Kidney glomerular epithelial cell (primary cell): ENCODE measurements at places on chromosomes 11 and 22.

- DNase-seq: no peak
Measured at GRCh38 chr22:50456466-50457234, 18.2 kb downstream of the SBF1 start.

- no peak for DNase-seq
Measured at GRCh38 chr11:109308551-109308950, 113.4 kb upstream of the C11orf87 start.

- DNase-seq: no peak
Measured at GRCh38 chr11:117328375-117329010, 839 bp downstream of the CEP164 start.

- no peak for DNase-seq
Measured at GRCh38 chr11:73403541-73403940, 27.3 kb downstream of the RELT start.

DNA sequence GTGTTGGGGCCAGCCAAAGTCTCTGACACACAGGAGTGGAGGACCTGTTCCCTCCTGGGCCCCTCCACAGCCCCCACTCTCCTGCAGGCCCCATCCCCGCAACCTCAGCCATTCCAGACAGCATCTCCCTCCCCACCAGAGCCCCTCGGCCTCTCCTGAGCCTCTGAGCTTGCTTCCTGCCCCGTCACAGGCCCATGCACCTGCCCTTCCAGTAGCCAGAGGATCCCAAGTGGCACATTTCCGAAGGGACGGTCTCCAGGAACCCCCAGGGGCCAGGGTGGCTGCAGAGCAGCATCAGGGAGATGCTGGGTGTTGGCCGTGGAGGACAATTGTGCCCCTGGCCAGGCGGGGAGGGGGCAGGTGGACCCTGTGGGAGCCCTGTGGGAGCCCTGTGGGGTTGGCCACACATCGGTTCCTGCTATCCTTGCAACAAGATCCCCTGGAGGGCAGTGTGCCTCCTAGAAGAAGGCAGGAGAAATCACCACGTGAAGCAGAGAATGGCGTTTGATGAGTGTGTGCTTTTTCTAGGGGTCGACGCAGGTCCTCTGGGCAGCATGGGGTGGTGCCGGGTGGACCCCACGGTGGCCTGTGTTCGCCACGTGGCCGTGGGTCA is 45.3 kb upstream of the PPARA start:
- no peak for DNase-seq

DNA sequence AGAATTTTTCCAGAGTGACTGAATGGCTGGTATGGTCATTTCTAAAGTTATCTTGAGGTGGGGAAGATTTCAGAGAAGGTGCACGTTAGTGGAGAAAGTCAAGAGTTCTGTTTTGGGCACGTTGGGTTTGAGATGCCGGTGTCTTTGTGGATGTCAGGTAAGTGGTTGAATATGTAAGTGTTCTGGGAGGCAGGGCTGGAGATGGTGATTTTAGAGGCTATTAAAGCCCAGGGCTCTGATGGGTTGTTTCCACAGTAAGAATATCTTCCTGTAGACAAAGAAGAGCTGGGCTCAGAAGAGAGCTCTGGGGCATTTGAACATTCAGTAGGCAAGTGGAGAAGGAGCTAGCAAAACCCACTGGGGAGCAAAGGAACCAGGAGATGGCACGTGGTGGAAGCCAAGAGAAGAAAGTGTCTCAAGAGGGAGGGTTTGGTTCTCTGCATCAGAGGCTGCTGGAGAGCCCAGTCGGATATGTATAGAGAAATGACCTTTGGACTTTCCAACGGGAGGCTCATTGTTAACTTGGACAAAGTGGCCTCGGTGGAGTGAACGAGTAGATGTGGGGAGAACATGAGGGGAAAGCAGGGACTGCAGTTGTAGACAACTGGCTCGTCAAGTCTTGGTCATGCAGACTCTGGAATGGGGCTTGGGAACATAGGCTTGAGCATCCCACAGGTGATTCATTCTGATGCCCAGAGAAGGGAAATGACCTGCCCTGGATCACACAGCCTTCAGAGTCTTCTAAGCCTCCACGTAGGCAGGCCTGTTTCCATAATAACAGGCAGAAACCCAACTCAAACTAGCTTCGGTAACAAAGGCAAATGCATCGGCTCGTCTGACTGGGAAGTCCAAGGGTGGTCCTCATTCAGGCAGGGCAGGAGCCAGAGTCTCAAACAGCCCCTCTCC is 98.4 kb upstream of the PARVA start:
- no peak for DNase-seq

- no peak for DNase-seq
Measured at GRCh38 chr11:134542401-134543165, 130.5 kb upstream of the B3GAT1 start.

GRCh38 chr11:11171854-11172253 is 181.2 kb downstream of the CSNK2A3 start:
- DNase-seq: no peak

- DNase-seq: no peak
Measured at GRCh38 chr11:120089036-120090001, 48.6 kb downstream of the TRIM29 start.

- no peak for DNase-seq
Measured at GRCh38 chr11:122797651-122798050, 40.6 kb upstream of the CRTAM start.

GRCh38 chr11:100855466-100856067 is 168.5 kb downstream of the ARHGAP42 start:
- DNase-seq: peak; percentile 60

DNA sequence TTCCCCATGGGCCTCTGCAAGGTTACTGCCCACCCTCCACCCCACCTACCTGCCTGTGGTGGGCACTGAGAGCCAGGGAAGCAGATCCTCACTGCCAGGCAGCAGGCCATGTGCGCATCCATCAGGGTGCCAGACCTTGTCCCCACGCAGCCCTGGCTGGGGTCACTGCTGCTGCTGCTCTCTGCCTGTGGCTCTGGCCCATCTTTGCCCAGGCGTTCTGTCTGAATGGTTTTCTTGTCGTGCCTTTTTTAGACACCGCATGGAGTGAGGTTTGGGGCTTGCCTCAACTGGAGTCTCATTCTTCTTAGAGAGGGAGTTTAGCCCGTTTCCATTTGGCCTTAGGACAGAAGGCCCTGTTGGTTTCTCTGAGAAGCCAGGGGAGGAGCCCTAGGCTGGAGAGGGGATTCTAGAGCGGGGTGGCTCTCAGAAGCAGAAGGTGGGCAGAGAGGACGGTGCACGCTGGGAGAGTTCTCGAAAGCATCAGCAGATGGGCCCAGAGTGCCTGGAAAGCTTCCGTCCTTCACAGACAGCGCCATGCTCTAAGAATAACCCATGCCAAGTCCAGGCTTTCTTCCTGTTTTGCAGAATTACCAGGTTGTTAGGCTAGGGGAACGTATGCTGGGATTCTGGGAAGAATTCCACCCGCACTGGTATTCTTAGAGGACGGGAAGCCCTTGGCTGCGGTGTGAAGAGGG is 8.1 kb downstream of the TANGO2 start:
- no peak for DNase-seq

- DNase-seq: no peak
Measured at GRCh38 chr11:1437500-1437899, 47.8 kb downstream of the BRSK2 start.

DNA sequence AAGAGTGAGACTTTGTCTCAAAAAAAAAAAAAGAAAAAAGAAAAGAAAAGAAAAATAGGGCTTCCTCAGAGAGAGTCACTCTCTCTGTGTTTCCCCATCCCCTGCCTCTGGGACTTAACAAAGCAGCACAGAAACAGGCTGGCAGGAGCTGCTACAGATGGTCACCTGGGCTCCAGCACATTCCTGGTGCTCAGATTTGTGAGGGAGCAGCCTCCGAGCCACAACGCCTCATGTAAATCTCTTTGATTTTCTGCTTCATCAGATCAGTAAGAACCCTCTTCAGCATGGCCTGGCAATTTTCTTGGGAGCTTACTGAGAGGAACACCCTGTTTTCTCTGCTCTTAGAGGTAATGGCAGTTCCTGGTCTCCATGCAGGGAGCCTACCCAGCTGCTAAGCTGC is 15.2 kb upstream of the LDHA start:
- DNase-seq: no peak

GRCh38 chr22:17717708-17718107 is 56.6 kb downstream of the BID start:
- DNase-seq: no peak

- no peak for DNase-seq
Measured at GRCh38 chr11:111801135-111801534, 34.9 kb upstream of the PPP2R1B start.

GRCh38 chr22:30223303-30223702 is 23.3 kb downstream of the LIF start:
- DNase-seq: no peak

DNA sequence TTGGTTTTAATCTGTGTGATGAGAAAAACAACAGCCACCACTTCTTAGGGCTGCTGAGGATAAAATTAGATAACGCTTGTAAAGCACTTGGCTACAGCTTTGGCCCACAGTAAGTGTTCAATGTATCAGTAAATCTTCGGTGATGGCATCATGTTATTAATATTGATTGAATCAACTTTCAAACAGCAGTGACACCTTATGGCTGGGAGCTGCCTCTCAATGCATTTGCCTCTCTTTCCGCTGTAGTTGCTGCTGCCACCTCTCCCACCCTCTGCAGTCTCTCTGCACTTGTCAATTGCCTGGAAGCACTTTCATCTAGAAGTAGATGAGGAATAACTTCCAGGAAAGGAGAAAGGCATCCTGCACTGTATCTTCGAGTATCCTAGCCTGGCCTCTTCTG is 491.1 kb downstream of the OPCML start:
- no peak for DNase-seq

DNA sequence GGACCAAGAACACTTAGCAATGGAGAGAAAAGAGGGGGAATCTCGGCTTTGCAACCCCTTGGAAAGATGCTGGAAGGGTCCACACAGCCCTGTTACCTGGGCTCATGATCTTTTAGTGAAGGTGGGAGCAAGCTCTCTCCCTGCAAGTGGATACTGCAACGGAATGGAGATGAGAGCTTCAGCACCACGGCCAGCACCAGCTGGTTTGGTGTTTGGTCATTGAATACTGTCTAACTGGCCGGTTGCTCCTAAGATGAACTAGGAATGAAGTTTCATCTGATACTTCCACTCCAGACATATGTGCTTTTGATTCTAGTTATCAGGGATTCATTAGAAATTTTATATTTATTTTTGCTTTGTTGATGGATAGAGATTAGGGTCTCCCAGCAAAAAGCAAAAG is 16.3 kb downstream of the HTR3A start:
- no peak for DNase-seq

GRCh38 chr11:91308069-91308468 is 916.5 kb upstream of the FAT3 start:
- DNase-seq: no peak

DNA sequence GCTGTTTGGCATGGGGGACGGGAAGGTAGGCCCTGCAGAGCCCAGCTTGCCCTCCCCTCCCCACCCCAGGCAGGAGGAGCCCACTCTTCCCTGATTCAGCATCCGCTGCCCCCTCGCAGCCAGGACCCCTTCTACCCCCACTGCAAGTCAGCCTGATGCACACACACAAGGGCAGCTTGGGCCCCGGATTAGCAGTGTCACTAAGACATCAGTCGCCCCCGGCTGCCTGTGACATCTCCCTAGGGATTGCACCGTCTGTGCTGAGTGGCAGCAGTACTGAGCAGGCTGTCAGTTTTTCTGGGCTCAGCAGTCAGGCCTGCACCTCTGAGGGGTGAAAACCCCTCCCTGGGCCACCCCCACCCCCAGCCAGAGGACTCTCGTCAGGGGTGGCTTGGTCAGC is 30.4 kb upstream of the SYT7 start:
- no peak for DNase-seq

DNA sequence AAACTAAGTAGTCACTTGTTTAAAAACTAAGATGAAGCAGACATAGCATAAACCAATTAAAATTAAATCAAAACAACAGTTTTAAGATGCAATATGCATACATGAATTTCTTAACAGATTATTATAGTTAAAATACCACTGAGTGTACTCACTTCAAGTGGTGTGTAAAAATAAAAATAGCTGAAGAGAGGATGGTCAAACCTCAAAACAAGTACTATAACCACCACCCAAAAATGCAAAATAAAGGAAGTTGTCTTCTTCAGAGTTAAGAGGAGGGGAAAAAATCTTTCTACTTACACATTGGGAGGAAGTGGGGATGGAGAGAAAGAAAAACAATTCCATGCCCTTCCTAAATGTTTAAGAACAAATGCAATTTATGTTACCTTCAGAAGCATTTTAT is 31.9 kb downstream of the RRAS2 start:
- no peak for DNase-seq

- DNase-seq: no peak
Measured at GRCh38 chr22:19065298-19065859, 56.8 kb downstream of the DGCR2 start.

DNA sequence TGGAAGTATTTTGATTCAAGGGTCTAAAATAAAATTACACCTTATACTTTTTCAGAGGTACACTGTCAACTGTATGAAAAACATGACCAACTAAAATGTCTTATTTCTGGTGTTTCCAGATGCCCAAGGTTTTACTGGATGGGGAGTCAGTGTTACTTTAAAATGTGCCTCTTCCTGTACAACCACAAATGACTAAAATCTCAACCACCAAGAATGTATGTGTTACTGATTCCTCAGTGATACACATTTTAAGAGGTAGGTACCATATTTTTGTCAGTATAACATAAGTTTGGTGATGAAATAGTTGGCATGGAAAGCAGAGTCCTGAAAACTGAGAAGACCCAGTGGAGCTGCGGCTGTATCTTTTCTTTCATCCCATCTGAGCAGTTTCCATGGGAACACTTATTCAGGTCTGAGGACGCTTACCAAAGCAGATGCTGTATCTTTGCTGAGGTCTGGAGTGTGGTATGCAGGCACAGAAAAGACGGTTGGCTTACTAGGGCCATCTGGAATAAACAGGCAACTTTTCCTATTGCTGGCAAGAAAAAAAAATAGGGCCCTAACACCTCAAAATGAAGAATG is 21.2 kb upstream of the TP53AIP1 start:
- no peak for DNase-seq

GRCh38 chr22:46695346-46696228 is 42.5 kb downstream of the CERK start:
- DNase-seq: no peak

DNA sequence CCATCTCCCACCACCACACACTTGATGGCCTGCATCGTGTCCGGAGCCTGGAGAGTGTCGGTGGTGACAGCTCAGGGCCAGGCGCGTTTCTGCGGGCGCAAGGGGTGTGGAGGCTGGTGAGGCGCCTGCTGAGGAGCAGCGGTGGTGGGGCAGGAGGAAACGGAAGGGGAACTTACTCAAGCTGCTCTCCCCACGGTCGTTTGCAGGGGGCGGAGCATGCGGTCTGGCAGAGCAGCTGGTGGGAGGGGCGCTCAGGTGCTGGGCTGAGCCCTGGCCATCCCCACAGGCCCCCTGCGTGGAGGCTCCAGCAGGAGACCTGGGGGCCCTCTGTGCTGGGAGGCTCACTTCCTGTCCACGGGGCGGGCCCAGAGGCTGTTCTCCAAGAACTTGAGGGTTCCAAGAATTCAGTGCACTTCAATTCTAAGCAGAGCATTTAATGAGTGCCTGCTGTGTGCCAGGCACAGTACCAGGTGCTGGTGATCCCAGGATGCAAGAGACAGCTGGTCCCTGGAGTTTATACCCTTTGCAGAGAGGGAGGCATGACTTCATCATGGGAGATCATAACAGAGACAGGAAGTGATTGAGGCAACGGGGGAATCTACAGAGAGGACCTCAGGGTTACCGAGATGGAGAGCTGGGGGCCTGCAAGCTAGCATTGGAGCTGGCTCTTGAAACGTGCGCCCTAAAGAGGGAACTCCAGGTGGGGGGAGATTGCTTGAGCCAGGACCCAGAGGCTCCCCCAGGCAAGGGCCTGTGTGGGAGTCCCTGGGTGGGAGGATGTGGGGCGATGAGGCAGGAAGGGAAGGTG is at the start of gene RAC2:
Gene RAC2, minus strand, starts transcription at position 156 of the 808 bp plus-strand sequence. Its CDS starts 121 bp downstream, at position 35.
- peak; percentile 34 for DNase-seq

GRCh38 chr22:48496987-48497650 is 1330.6 kb downstream of the BRD1 start:
- DNase-seq: no peak

GRCh38 chr11:57586711-57587245 is 10.7 kb upstream of the SERPING1 start:
- DNase-seq: no peak
